EH (cell line): ENCODE measurements at places on chromosomes 16 and 17.

GRCh38 chr16:48687421-48688038, 77.5 kb upstream of the N4BP1 start:
- peak; percentile 77 for DNase-seq

DNA sequence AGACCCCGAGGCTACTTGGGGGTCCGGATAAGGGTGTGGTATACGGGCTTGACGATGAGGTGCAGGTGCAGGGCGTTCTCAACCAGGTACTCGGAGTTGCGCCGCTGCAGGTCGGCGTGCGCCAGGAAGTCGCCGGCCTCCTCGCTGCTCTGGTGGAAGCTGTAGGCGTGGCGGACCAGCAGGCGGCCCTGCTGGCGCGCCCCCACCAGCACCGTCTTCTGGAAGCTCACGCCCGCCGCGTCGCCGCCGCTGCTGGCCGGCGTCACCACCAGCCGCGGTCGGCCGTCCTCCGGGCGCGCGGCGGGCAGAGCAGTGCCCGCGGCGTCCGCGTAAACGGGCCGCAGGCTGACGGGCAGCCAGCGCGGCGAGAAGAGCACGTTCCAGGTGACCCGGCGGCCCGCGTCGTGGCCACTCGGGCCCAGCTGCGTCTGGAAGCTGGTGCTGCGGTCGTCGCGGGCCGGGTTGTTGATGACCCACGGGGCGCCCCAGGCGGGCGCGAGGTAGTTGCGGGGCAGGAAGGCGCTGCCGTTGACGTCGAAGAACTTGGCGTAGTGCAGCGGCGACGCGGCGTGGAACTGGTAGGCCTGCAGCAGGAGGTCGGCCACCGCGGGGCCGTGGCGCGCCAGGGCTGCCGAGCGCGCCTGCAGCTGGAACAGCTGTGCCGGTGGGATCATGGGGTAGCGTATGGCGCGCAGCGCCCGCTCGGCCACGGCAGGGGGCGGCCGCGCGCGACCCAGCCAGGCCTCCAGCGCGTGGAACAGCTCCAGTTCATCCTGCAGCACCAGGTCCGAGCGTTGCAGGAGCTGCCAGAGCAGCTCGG, 4.8 kb downstream of the BTBD17 start:
- DNase-seq: no peak

GRCh38 chr16:8753416-8754054, 43.9 kb downstream of the TMEM186 start:
- no peak for DNase-seq

- no peak for DNase-seq
Observed at GRCh38 chr16:75576384-75576811, 10.2 kb downstream of the GABARAPL2 start.

DNA sequence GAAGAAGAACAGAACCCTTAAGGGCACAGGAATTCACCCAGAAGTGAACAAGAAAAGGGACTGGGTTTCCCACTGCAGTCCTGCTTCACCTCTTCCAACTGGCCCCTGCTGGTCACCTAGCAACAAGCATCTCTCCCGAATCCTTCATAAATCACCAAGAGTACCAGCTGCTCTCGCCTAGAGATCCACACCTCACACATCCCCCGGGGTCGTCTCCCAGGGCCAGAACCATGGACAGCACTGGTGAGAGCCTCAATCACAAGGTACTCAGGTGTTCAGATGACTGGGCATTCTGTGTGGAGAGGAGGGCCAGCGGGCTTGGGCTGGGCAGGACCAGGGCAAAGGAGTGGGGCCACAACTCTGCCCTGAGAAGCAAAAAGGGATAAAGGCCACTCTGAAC, 65.9 kb downstream of the CCT6B start:
- no peak for DNase-seq

DNA sequence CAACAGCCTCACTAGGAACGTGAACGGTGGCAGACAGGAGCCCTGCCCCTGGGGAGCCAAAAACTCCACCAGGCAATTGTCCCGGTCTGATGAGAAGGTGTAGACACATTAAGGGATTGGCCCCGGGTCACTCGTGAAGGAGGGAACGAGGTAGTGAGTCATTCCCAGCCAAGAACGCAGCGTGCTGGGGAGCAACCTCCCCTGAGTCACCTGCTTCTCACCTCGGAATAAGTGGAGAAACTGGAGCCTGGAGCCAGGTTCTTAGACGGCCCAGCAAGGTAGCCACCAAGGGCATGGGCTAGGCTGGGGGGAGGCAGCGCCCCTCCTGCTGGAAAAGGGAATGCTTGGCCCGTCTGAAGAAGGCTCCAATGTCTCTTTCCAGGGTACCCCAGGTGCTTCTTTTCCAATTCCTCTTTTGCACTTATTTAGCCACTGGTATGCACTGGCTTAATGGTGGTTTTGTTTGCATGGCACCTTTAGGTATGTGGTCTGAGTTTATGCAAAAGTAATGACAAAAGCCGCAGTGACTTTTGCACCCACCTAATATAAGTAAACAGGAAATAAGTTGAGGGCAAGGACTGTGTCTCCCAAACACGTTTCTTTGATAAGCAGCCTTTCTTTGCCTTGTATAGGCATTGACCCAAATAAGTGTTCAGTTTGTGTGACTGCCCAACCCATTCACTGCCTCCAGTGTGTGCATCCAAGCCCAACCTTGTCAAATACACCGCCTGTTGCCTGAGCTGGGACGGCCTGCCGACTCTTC, 1.8 kb upstream of the HELZ start:
- DNase-seq: peak; percentile 31

GRCh38 chr17:12099412-12099811, 78.7 kb downstream of the MAP2K4 start:
- DNase-seq: no peak

GRCh38 chr16:85441189-85441889, 171.8 kb upstream of the GSE1 start:
- DNase-seq: no peak

DNA sequence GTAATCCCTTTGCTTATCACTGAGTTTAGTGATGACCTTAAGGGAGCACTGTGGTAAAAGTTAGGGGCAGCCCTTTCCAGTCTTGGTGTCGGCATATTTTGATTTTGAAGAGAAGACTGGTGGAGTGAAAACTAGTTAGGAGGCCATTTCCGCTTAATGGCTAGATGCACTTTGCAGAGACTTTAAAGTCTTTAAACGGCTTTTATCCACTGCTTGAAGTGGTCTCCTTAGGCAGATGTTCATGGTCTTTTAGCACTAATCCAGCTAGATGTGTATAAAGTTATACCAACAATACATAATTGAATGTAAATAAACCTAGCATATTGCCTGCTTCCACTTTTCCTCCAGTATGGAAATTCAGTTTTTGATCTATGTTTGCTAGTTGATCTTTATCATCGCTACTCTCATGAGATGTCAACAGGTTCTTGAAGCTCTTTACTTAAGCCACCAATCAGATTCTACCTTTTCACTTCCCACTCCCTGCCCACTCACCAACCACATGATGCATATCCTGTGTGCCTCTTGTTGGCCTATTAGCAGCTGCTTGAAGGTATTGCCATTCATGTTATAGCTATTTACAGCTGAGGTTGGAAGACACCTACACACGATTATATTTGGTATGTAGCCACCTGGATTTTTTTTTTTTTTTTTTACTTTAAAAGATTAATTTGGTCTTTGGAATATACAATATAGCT, 132.0 kb downstream of the NLK start:
- DNase-seq: no peak

DNA sequence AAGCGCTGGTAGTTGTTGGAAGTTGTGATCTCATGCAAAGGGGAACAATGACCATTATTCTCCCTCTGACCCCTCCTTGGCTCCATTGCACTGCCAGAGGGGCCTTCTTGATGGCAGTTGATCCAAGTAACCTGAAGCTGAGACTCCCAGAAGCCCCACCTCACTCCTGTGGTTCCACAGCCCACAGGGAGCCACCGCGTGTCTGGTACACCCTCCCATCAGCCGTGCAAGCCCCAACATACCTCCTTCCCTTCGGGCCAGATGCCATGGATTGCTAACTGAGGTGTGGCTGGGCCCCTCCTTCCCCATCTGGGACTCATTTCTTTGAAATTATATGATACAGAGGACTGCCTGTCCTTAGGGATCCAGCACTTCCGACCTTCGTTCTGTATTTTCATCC, 17.8 kb downstream of the SAP30BP start:
- peak; percentile 83 for DNase-seq

DNA sequence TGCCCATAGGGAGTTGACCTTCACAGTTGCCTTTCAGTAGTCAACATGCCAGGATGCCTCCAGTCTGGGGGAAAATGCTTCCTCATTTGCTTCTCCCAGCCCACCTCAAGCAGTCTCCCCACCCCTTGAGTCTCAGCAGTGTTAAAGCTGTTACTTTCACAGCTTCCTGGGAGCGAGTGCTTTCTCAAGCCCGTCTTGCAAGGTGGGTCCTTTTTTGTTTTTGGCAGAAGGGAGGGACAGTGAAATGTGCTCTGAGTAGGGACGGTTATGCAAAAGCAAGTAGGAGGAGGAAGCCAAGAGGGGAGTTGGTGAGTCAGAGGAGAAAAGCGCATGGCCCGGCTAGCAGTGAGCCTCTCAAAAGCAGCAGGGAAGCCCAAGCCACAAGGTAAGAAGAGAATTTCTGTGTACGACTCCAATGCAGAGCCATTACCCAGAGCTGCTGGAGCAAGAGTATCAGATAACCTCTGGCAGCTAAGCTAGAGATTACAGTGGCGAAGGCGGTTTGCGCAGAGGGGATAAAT, at the start of gene CHST4:
CHST4 (plus strand) TSS at position 316 of the 521 bp plus-strand sequence. CDS start 10,252 bp downstream, outside the sequence.
- DNase-seq: peak; percentile 69

- peak; percentile 52 for DNase-seq
Observed at GRCh38 chr17:44829523-44830358, at the start of gene GJC1. GJC1 (minus strand) TSS chr17:44830287; CDS start chr17:44805817, 24,470 bp downstream.

- no peak for DNase-seq
Observed at GRCh38 chr17:19705771-19706770, 10.3 kb downstream of the SLC47A2 start.

GRCh38 chr16:68909099-68909733, 65.9 kb downstream of the TANGO6 start:
- DNase-seq: no peak

GRCh38 chr16:24681793-24682192, 47.7 kb upstream of the TNRC6A start:
- DNase-seq: peak; percentile 41

DNA sequence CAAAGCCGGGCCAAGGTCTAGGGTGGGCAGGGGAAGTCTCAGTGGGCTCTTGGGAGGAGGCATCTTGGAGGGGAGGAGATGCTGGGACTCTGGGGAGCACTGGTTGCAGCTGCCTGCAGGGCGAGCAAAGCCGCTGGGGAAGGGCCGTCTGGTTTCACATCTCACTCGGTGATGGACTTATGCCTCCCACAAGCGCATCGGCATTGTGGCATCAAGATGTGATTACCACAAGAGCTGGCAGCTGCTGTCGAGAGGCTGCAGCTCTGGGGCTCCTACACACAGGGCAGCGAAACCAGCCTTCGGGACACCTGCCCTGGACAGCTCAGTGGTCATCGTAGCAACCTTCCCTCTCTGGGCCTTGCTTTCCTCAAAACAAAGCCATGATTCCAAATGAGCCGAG, 3.1 kb upstream of the KCNJ12 start:
- DNase-seq: no peak

- no peak for DNase-seq
Observed at GRCh38 chr17:81102352-81102751, 63.0 kb upstream of the PVALEF start.

- DNase-seq: peak; percentile 74
Observed at GRCh38 chr17:60743799-60744198, 66.1 kb downstream of the BCAS3 start.

GRCh38 chr17:63395075-63395805, 50.9 kb downstream of the CYB561 start:
- peak; percentile 93 for DNase-seq

DNA sequence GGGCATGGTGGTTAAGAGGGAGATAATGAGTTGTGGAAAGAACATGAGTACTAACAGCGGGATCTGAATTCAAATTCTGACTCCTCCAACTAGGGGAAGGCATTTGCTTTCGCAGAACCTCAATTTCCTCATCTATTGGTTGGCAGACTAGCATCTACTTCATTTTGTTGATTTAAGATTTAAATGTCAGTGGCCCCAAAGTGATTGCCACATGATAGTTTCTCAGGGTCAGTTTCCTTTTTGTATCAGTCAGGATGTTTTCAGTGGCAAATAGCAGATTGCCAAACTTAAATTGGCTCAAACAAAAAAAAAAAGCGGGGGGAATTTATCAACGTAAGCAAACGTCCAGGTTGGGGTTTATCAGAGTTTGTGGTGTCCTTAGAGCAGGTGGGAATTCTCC, 25.1 kb upstream of the NOS2 start:
- no peak for DNase-seq

- DNase-seq: peak; percentile 7
Observed at GRCh38 chr17:81179861-81180260, 13.8 kb upstream of the AATK start.

GRCh38 chr17:16585796-16586195, 16.8 kb upstream of the ZNF287 start:
- DNase-seq: peak; percentile 27

- DNase-seq: peak; percentile 34
Observed at GRCh38 chr16:88437367-88437964, 15.6 kb upstream of the ZFPM1 start.

- DNase-seq: peak; percentile 97
Observed at GRCh38 chr16:3021449-3022207, 1.5 kb downstream of the TNFRSF12A start.

DNA sequence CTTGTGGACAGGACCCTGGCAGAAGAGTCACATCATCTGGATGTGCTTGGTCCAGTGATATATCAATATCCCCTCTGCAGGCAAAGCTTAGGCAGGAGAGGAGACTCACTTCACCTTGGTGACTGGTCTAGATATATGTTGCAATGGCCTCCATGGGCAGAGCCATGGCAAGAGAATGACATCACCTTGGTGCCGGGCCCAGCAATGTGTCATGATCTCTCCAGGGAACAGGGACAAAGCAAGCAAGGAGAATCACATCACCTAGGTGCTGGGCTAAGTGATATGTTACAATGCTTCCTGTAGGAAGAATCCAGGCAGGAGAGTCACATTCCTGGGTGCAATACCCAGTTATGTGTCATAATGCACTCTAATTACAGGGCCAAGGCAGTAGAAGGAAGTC, 2106.2 kb downstream of the TP53TG3F start:
- DNase-seq: no peak

DNA sequence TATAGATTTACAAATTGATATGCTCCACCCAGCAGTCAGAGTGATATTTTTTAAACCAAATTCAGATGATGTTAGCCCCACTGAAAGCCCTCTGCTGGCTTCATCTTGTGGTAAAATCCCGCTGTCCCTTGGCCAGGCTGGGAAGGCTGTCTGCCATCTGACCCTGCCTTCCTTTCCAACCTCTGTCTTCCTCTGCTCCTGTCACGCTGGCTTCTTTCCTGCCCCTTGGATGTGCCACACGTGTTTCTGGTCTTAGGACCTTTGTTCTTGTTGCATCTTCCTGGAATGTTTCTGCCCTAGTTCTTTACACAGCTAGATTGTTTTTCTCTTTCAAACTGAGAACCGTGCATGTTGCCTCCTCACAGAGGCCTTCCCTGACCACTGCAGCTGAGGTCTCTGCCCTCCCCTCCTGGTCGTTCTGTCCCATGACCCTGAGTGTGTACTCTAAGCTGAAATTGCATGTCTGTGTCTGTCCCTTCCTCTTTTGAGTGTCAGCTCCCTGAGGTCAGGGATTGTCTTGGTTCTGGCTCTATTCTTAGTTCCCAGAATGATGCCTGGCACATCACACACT, 11.4 kb downstream of the NT5M start:
- DNase-seq: no peak

DNA sequence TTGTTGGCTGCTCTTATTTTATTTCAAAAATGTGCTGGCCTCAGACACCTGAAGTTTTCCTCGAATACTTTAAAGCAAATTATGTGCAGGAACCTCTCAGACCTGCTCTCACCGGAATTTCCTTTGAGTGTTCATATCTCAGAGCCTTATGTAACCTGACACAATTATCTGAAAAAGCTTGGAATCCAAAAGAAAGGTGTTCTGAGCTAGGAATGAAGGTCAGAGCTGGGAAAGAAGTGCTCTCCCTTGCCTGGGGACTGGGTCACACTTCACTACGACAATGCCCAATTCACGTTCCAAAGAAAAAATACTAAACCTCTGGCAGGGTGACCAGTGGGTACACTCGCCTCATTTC, 6.7 kb upstream of the HSD11B2 start:
- no peak for DNase-seq
